ENCODE measurements at places on chromosomes 13 and 19.
A peak's percentile ranks its signal among the peaks of the same experiment; 100 is the strongest.

DNA sequence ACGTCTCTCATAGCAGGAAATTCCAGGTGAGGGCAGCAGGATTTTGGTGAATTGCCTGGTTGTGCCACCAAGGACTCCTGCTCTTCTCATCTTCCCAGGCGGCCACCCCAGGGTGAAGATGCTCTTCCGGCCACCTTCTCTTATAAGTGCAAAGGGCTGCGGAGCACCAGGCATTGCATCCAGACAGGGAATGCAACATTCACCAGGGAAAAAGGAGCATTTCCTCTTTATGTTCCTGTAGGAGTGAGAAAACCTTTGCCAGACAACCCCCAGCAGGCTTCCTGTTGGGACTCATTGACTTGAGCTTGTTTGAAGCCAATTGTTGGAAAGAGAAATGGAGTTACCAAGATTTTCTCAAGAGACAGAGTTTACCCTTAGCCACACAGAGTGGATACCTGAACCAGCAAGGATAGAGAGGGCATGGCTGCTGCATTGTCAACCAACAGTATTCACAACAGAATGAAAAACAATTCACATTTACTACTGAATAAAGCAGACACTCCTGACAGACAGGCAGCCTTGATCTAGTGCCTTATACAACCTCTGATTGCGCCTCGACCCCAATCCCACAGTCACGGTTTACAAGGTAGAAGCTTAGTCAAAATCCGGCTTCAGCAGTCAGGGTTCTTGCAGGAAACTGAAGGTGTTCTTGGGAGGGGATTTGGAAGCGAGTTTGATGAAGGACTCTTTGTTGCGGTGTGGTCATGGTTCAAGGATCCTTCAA is 1.8 kb upstream of the ATP11A start:
- no peaks in the 10 kb centered on the region for H3K27me3 ChIP-seq
- peak overlapping the region; percentile 79 for H3K27ac ChIP-seq
- no peaks in the 10 kb centered on the region for H3K36me3 ChIP-seq
- no peak for DNase-seq
- H3K4me1 ChIP-seq = peaks cover 38% of the 10 kb centered on the region
- peak overlapping the region; percentile 88 for H3K4me3 ChIP-seq

DNA sequence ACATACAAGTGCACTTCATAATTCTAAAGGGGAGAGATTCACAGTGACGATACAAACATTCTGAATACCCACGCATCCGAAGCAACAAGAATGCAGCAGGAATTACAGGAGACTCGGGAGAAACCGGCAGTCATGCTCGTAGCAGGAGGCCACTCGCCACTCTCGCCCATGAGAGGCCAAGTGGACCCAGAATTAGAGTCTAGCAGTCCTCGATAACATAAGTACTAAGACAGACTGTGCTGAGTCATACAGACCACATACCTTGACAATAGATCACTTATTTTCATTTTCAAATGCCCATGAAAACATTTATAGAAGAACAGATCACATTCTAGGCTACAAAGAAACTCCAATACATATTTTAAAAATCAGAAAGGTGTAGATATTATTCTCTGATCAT is 299.1 kb upstream of the TSHZ3 start:
- no peak for DNase-seq
- no peak overlapping the region for H3K27ac ChIP-seq
- no peaks in the 10 kb centered on the region for H3K4me1 ChIP-seq
- H3K36me3 ChIP-seq = no peaks in the 10 kb centered on the region

GRCh38 chr19:16207490-16208025 is 9.8 kb downstream of the AP1M1 start:
- H3K27me3 ChIP-seq = no peaks in the 10 kb centered on the region
- peaks cover 17% of the 10 kb centered on the region for H3K4me1 ChIP-seq
- H3K36me3 ChIP-seq = peaks cover 81% of the 10 kb centered on the region
- DNase-seq = no peak

DNA sequence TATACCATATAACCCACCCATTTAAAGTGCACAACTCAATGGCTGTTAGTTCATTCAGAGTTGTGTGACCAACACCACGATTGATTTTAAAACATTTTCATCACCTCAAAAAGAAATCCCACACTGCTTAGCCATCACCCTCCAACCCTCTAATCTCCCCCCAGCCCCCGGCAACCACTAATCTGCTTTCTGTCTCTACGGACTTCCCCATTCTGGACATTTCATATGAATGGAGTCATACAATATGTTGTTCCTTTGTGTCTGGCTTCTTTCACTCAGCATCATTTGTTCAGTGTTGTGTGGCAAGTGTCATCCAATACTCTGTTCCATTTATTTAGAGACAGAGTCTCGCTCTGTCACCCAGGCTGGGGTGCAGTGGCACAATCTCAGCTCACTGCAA is 4.0 kb upstream of the PNMA8B start:
- no peaks in the 10 kb centered on the region for H3K36me3 ChIP-seq
- H3K4me1 ChIP-seq = peaks cover 12% of the 10 kb centered on the region
- no peak overlapping the region for H3K27ac ChIP-seq
- DNase-seq = no peak

GRCh38 chr19:33406521-33407139 is 33.1 kb downstream of the CEBPG start:
- H3K27me3 ChIP-seq = no peaks in the 10 kb centered on the region
- no peaks in the 10 kb centered on the region for H3K4me1 ChIP-seq
- DNase-seq = peak; percentile 70

- no peaks in the 10 kb centered on the region for H3K4me1 ChIP-seq
- H3K27ac ChIP-seq = no peak overlapping the region
- DNase-seq = no peak
- H3K27me3 ChIP-seq = no peaks in the 10 kb centered on the region
- H3K36me3 ChIP-seq = peaks cover 35% of the 10 kb centered on the region
Measured at GRCh38 chr19:7959211-7959610, 15.7 kb upstream of the TIMM44 start.

- no peaks in the 10 kb centered on the region for H3K27me3 ChIP-seq
- no peak overlapping the region for H3K27ac ChIP-seq
- no peaks in the 10 kb centered on the region for H3K36me3 ChIP-seq
- H3K4me1 ChIP-seq = no peaks in the 10 kb centered on the region
- H3K4me3 ChIP-seq = no peak overlapping the region
- no peak for DNase-seq
Measured at GRCh38 chr13:25432691-25433090, 60.9 kb downstream of the ATP8A2 start.

GRCh38 chr13:39462906-39463305 is 140.1 kb downstream of the LHFPL6 start:
- H3K27ac ChIP-seq = no peak overlapping the region
- no peak for DNase-seq
- no peaks in the 10 kb centered on the region for H3K27me3 ChIP-seq
- H3K4me1 ChIP-seq = no peaks in the 10 kb centered on the region
- H3K4me3 ChIP-seq = no peak overlapping the region
- H3K36me3 ChIP-seq = no peaks in the 10 kb centered on the region

Measured in CD4-positive, alpha-beta T cell (primary cell).